Nephron progenitor cell (in vitro differentiated cells): ENCODE measurements at places on chromosomes 12 and 14.

GRCh38 chr14:74506411-74506851 lies 12.9 kb downstream of the ISCA2 start:
- peaks cover 3% of the 10 kb centered on the region for H3K27me3 ChIP-seq
- H3K4me3 ChIP-seq: no peak overlapping the region
- no peaks in the 10 kb centered on the region for H3K36me3 ChIP-seq
- DNase-seq: no peak

- DNase-seq: no peak
- no peak overlapping the region for H3K4me3 ChIP-seq
- H3K27ac ChIP-seq: peak overlapping the region; percentile 30
- H3K36me3 ChIP-seq: peaks cover 8% of the 10 kb centered on the region
- peaks cover 4% of the 10 kb centered on the region for H3K27me3 ChIP-seq
Observed at GRCh38 chr12:71452006-71452405, 12.4 kb downstream of the LGR5 start.

- H3K27me3 ChIP-seq: no peaks in the 10 kb centered on the region
- H3K4me1 ChIP-seq: peaks cover 5% of the 10 kb centered on the region
- no peaks in the 10 kb centered on the region for H3K36me3 ChIP-seq
- no peak overlapping the region for H3K27ac ChIP-seq
- H3K4me3 ChIP-seq: no peak overlapping the region
Observed at GRCh38 chr12:95529693-95530225, 21.5 kb downstream of the USP44 start.

- DNase-seq: no peak
- H3K4me3 ChIP-seq: no peak overlapping the region
- H3K27me3 ChIP-seq: no peaks in the 10 kb centered on the region
- H3K27ac ChIP-seq: no peak overlapping the region
- H3K4me1 ChIP-seq: peaks cover 25% of the 10 kb centered on the region
- H3K36me3 ChIP-seq: no peaks in the 10 kb centered on the region
Observed at GRCh38 chr14:93103392-93104080, 12.2 kb downstream of the ITPK1 start.

GRCh38 chr14:32226056-32226455 lies 23.0 kb upstream of the RNU6-8 start:
- no peaks in the 10 kb centered on the region for H3K4me1 ChIP-seq
- no peak overlapping the region for H3K27ac ChIP-seq
- DNase-seq: no peak
- no peaks in the 10 kb centered on the region for H3K36me3 ChIP-seq
- peaks cover 7% of the 10 kb centered on the region for H3K27me3 ChIP-seq

DNA sequence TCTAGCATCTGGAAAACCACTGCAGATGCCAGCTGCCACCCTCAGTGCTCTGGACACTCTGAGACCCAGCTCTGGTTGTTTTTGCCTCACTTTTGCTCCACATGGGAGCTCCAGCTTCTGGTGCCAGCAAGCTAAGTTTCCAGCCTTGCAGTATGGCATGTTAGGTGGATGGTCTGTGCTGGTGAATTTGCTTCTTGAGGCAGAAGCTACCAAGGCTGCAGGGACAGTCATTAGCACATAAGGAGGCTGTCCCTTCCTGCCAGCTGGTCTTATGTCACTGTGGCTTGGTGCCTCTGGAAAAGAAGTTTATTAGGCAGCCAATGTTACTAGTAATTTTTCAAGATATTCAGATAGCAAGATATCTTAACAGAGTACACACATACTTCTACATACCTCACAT lies 64.2 kb upstream of the CSRP2 start:
- peaks cover 15% of the 10 kb centered on the region for H3K4me1 ChIP-seq
- H3K27me3 ChIP-seq: no peaks in the 10 kb centered on the region
- H3K36me3 ChIP-seq: no peaks in the 10 kb centered on the region
- no peak for DNase-seq

- H3K27ac ChIP-seq: peak overlapping the region; percentile 43
- H3K4me1 ChIP-seq: peaks cover 2% of the 10 kb centered on the region
- no peak for DNase-seq
- peaks cover 47% of the 10 kb centered on the region for H3K36me3 ChIP-seq
Observed at GRCh38 chr12:27747111-27747820, 32.8 kb upstream of the KLHL42 start.

DNA sequence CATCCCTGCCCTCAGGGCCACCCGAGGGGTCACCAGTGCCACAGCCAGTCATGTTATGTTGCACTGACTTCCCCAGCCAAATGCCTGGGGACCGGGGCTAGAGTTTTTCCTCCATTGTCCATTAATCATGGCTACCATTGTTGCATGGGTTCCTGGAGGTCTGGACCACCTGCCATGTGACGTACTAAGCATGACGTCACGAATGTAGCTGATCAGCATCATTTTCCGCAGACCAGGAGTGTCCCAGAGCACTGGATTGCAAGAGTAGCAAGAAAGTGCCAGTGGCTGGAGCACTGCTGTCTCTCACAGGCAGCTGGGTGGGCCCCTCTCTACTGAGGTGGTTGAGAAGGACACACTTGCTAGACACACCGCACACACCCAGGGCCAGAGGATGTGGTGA lies 6.9 kb upstream of the C14orf180 start:
- H3K4me1 ChIP-seq: peaks cover 77% of the 10 kb centered on the region
- H3K36me3 ChIP-seq: no peaks in the 10 kb centered on the region
- peaks cover 7% of the 10 kb centered on the region for H3K27me3 ChIP-seq
- DNase-seq: no peak
- H3K4me3 ChIP-seq: no peak overlapping the region

DNA sequence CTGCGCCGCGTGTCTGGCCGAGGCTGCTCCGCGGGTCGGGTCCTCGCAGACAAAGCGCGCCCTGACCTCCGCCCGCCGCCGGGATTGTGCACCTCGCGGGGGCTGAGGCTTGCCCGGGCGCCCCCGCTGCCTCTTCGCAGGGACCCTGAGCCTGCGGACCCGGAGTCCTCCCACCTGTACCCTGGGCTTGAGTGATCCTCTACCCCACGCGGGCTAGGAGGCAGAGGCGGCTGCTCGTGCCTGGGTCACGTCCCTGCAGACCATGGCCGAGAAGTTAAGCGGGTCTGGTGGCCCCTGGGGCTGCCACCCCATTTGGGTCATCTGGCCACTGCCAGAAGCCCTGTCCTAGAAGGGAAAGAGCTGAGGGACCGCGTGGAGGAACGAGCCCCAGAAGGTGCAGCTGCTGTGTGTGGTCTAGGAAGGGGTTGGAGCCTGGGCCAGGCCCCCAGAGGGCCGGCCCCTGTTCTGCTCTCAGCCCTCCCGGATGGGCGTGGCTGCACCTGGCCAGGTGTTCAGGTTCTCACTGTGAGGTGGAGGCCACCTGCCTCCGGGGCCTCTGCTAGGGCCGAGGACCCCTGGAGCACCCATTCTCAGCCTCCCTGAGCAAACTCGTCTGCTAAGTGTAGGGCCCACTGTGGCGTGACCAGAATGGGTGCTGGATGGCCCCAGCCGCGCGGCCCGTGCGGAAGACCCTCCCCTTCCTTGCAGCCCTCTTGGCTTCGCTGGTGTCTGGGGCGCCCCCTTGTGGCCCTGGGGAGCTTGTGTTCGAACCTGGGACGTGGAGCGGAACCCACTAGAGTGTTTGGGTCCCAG lies 49.6 kb downstream of the LRCOL1 start:
- peak overlapping the region; percentile 86 for H3K4me3 ChIP-seq
- H3K27me3 ChIP-seq: peaks cover 2% of the 10 kb centered on the region
- no peak overlapping the region for H3K27ac ChIP-seq
- peak; percentile 91 for DNase-seq
- peaks cover 10% of the 10 kb centered on the region for H3K36me3 ChIP-seq
- peaks cover 28% of the 10 kb centered on the region for H3K4me1 ChIP-seq

DNA sequence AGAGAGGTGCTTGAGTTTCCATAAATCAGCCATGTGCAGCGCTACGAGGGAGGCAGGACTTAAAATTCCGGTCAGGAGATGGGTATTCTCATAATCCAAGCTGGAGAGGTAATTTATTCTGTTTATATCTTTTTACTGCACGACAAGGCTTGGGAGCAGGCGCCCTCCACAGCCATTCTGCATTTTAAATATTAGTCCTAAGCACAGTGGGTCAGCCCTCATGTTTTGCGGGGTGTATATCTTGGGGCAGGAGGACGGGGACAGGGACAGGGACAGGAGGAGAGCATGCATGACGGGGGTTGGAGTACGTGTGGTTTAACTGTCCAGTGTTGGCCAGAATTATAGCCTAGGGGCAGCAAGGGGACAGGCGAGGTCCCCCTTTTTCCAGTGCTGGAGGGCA lies 14.5 kb downstream of the LHX5 start:
- no peaks in the 10 kb centered on the region for H3K4me1 ChIP-seq
- no peak overlapping the region for H3K4me3 ChIP-seq

DNA sequence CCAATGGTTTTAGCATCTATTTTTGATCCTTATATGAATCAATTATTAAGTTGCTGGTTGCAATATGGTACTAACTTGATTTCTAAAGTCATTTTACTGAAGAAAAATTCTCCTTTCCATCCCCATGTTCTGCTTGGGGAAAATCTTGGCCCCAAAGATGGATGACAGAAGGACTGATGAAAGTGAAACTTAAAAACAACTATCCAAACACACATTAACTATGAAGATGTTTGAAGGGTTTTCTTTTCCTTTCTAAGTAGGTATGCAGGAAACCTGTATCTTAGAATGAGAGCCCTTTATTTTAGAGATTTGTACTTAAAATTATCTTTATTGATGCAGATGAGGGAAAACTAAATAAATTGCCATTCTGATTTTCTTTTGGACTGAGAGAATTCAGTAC lies 5.9 kb downstream of the C12orf71 start:
- H3K27ac ChIP-seq: no peak overlapping the region
- no peak overlapping the region for H3K4me3 ChIP-seq
- H3K4me1 ChIP-seq: no peaks in the 10 kb centered on the region
- H3K36me3 ChIP-seq: no peaks in the 10 kb centered on the region
- H3K27me3 ChIP-seq: peaks cover 5% of the 10 kb centered on the region

GRCh38 chr12:43022838-43023237 lies 433.3 kb upstream of the PRICKLE1 start:
- DNase-seq: no peak
- H3K36me3 ChIP-seq: peaks cover 5% of the 10 kb centered on the region
- no peaks in the 10 kb centered on the region for H3K27me3 ChIP-seq
- H3K27ac ChIP-seq: no peak overlapping the region
- H3K4me3 ChIP-seq: no peak overlapping the region

DNA sequence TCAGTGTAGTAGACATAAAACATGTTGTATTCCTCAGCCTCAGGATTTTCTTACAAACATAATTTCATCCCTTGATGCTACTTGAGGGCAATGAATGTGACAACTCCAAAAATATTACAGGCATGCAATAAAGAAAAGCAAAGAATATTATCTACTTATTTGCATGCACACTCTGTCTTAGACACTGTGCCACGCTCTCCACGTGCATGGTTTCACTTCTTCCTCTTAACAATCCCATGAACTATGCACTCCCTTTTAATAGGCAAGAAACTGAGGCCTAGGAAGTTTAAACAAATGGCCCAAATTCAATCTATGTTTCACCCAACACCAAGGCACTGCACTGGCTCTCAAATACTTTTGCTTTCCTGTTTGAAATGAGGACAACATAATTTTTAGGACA lies 1.8 kb upstream of the PAH start:
- no peak overlapping the region for H3K4me3 ChIP-seq
- H3K36me3 ChIP-seq: no peaks in the 10 kb centered on the region
- no peak for DNase-seq
- no peak overlapping the region for H3K27ac ChIP-seq
